Suppressor macrophage treated with lipopolysaccharide for 4 hours (primary cell): ENCODE measurements at places on chromosomes 3 and 15.

- no peak for DNase-seq
Observed at GRCh38 chr3:188974856-188975599, 196.7 kb upstream of the TPRG1 start.

DNA sequence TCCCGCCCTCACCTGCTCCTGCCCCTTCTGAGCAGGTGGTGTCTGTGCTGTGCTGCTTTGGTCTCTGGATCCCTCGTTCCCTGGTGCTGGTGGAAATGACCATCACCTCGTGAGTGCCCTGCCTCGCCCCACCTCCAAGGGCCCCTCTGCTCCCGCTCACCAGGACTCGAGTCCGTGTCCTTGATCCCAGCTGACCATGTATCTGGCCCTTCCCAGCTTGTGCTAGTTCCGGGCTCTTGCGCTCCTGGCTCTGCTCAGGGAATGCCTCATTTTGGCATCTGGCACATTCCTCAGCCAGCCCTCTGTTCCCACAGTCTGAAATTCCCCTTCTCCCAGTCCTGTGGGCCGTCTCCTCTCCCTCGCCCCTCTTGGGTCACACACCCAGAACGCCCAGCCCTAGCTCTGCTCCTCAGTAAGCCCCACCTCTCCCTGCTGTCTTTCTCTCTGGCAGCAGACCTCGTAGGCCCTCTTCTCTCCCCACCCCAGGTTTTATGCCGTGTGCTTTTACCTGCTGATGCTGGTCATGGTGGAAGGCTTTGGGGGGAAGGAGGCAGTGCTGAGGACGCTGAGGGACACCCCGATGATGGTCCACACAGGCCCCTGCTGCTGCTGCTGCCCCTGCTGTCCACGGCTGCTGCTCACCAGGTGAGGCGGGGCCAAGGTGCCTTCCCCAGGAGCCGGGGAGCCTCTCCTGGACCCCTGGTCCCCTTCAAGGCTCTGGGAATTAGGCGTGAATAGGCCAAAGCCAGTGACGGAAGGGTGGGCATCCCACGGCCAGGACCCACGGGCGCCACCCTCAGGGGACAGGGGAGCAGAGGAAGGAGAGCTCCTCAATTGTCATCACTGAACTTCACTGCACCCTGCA lies 11.5 kb downstream of the SLC51A start:
- DNase-seq = no peak

DNA sequence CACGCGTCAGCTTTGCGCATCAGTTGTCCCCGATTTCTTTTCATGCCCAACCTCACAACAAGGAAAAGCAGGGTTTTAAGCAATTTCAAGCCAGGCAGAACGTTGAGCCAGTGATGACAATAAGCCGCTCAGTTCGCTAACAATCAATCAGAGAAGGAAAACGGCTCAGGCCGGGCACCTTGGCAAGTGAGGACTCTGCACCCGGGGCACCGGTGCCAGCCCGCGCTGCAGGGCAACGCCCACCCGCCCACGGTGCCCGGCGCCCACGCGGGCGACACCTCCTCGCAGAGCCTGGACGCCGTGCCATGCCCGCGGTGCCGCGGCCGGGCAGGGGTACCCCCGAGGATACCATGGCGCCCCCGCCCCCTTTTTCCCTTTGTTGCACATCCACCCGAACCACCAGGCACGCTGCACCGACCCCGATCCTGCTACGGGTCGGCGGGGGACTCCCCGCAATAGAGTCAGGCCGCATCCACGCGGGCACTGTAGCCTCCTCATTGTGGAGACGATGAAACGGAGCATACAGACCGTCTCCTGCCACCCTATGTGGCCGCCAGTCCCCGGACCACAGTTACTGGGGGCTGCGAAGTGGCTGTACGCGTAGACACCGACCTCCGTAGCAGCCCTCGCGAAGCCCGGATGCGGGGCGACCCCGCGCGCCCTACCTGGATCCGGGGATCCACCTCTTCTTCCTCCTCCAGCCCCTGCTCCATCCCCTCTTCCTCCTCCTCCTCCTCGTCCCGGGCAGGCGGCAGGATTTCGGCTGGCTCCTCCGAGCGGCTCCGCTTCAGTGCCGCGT lies 581 bp downstream of the SH3BP5 start:
- DNase-seq = peak; percentile 36

DNA sequence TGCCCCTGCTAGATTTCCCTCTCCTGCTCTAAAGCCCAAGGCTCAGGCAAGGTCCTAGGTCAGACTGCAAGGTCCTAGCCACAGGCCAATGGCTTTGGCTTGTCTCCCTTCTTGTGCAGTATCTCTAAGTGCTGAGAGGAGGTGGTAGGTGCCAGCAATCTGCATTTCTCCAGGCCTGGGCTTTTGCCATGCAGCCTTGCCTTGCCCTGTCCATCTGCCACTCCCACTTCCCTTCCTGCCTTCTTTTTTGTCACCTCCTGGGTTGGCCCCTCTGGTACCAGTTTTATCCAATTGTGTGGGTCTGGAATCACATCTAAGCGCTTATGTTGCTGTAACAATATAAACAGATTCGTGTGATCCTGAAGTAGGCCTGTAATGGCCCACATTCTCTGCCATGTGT lies 109.9 kb downstream of the MYRIP start:
- no peak for DNase-seq

- peak; percentile 96 for DNase-seq
Observed at GRCh38 chr15:78065284-78065872, 12.1 kb downstream of the TBC1D2B start.
